PC-3 (cell line): ENCODE measurements at places on chromosomes 7 and 10. TPM values are rescaled to one million over a fixed set of nuclear protein-coding genes. Genes with fewer than 3 reads are reported as not detected.

DNA sequence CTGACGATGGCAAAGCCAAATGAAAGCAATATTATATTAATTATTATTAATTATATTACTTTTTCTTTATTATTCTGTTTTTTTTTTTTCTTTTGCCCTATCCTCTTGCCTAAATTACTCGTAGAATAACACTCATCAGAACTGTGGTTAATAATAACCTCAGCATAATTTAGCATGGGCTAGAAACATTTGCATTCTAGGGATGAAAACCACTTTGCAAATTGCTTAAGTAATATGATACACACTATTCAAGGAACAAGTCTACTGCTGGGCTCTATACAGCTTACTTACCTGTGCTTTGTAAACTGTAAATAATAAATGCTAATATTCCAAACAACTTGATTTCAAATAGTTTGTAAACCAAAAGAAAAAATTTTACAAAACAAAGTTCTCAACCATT is 375.8 kb downstream of the HGF start:
- H3K27me3 ChIP-seq = no peaks in the 10 kb centered on the region
- no peaks in the 10 kb centered on the region for H3K36me3 ChIP-seq
- DNase-seq = no peak
- H3K4me3 ChIP-seq = no peak overlapping the region
- H3K4me1 ChIP-seq = no peaks in the 10 kb centered on the region

GRCh38 chr10:32199714-32200394 is 143.6 kb upstream of the KIF5B start:
- no peaks in the 10 kb centered on the region for H3K27me3 ChIP-seq
- no peaks in the 10 kb centered on the region for H3K4me1 ChIP-seq
- H3K27ac ChIP-seq = no peak overlapping the region

WDR86 gene
- not detected in 2 replicates for total RNA-seq

DNA sequence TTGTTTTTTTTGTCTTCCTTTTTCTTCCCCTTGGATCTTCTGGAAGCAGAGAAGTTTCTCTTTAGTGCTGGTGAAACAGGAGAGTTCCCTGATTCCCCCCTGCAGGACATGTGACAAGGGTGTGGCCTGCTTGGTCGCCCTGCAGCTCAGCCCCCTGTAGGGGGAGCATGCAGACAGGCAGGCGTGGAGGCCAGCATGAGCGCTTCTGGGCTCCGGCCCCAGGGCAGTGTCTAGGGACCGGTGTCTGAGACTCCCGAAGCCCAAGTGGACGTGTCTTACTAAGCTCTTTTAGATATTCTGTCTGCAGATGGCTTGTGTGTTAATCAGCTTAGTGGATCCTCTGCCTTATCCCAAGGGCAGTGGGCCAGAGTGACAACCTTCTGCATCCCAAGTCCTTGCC is 26.1 kb downstream of the PRSS58 start:
- no peaks in the 10 kb centered on the region for H3K36me3 ChIP-seq
- H3K27me3 ChIP-seq = peaks cover 60% of the 10 kb centered on the region
- no peaks in the 10 kb centered on the region for H3K4me1 ChIP-seq
- H3K27ac ChIP-seq = no peak overlapping the region
- no peak overlapping the region for H3K4me3 ChIP-seq
